Naive thymus-derived CD4-positive, alpha-beta T cell (primary cell): ENCODE measurements at places on chromosomes 4 and X.

DNA sequence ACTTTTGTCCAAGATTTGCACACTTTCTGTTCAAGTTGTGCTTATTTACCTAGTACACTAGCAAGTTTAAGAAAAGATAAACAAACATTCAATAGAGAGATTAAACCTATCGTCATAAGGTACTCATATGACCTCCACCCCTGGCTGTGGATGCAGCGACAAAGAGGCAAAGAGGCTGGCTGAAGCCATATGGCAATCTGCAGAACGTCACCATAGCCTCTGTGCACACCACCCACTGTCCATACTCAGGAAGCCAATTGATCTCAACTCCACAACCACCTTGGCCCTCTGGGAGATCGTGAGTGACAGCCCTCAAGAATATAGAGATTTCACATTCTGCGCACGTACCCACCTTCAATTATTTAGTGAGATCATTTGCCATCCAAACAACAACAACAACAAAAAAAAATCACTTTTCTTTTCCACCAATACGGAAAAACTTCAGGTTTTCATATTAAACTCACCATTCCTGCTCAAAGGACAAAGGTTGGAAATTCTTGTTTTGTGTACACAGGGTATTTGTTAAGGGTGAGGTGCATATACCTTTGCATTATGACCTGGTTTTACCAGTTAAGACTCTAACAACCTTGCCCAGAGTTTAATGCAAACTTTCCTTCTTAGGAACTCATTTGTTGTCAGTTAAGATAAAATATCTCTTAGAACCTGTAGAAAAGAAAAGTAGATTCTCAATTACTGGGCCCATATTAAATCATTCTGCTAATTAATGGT is 243.0 kb upstream of the FSTL5 start:
- no peak for DNase-seq

DNA sequence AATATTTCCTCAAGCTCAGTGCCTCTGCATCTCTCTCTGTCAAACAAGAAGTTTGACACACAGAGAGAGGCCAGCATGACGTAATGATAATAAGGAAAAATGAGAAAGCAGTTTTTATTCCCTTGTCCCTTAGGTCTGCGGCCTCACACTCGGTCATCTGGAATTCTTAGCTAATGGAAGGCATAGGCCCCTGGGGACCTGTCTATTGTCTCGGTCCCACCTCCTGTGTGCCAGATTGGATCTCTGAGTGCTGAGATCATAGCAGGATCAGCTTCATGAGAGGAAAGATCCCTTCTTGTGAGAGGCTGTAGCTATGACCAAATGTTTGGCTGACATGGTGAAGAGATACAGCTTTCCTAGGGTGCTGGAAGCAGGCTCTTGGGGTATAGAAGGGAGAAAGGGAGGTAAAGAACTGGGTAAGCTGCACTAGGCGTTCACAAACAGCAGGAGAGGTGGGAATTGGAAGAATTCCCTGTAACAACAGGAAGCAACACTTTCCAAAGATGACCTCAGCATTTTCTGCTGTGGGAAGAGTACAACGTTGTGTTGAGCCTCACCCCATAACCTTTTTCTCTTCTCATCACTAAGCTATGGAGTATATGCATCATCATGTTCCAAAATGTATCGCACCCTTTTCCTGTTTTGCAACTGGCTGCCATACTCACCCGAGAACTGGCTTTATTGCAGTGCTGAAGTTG is 20.2 kb downstream of the TMEM31 start:
- no peak for DNase-seq

- DNase-seq, result no peak
Measured at GRCh38 chr4:188374871-188375270, 235.6 kb downstream of the TRIML1 start.

- no peak for DNase-seq
Measured at GRCh38 chrX:82219129-82219528, 1017.2 kb downstream of the SH3BGRL start.

DNA sequence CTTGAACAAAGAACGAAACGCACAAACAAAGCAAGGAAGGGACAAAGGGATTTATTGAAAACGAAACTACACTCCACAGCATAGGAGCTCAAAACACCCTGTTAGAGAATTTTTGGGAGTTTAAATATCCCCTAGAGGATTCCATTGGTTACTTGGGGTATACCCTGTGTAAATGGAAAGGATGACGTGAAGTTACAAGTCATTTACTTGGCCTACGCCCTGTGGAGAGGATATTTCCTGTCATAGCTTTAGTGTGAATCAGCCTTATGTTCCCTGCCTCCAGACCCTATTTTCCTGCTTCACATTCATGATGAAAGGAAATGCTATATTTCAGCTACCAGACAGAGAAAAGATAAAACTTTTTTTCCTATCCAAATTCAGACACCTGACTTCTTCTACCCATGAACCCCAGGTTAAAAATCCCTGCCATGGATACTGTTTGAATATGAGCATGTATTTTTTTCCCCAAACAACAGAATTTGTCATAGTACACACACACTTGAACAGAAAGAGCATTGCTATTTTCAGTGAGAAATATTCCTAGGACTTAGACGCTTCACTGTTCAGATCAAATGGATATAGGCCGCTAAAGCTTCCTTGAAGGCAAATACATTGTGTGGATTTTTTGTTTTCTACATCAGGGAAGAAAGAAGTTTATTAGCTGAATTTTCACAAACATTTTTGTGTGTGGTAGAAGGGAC is 20.4 kb downstream of the PIN4 start:
- DNase-seq, result no peak

- DNase-seq, result no peak
Measured at GRCh38 chr4:162162672-162163071, 1.1 kb downstream of the FSTL5 start.

GRCh38 chr4:134320048-134320447 is 118.5 kb upstream of the PABPC4L start:
- DNase-seq, result no peak

DNA sequence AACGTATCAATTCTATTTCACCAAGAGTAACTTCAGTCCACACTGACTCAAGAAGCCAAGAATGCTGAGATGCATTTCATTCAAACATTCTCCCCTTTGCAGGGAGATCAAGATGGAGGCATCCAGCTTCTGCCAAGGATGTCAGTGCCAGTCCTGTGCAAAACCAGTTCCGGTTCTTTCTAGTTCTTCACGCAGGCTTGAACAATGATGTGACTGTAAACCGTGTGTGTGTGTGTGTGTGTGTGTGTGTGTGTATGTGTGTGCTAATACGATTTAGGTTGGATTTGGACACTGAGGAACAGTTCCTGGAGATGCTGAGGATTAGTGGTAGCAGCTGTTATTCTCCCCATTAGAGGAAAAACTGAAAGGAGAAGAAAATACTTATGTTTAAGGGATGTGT is at the start of gene REELD1:
Gene REELD1 (plus strand): TSS at position 301 of the 400 bp plus-strand sequence. CDS start 2,415 bp downstream, outside the sequence.
- DNase-seq, result no peak

GRCh38 chrX:16702700-16703599 is 9.5 kb downstream of the CTPS2 start:
- DNase-seq, result no peak

- DNase-seq, result no peak
Measured at GRCh38 chr4:148854203-148854602, 412.0 kb upstream of the NR3C2 start.

DNA sequence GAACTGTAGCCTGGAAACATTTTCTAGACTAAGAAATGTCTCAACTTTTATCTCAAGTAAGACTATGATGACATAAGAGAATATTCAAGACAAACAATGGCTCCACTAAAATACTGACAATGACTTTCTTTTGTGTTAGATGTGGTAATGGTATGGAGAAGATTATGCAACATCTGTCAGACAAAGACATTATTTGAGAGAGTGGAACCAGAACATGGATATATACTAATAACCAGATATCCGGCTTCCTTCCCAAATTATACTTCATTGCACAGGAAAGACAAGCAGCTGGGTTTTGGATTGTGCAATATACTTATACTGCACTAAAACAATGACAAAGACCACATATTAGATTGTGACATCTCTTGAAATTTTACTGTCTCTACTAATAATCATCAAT is 290.8 kb upstream of the GIMD1 start:
- DNase-seq, result no peak

DNA sequence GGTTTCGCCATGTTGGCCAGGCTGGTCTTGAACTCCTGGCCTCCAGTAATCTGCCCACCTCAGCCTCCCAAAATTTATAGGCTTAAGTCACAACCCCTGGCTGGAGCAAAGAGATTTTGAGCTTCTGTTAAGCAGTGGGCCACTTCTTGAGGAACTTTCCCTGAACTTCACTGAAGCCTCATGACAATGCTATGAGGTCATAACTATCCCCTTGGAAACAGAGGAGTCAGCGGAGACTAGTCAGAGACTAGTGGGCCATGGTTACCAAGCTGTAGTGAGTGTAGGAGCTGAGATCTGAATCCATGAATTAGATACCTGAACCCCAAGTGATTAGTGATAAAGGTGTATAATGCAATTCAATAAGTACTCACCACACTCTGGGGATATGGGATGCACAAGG is 145.1 kb upstream of the MSX1 start:
- DNase-seq, result no peak

GRCh38 chr4:13888112-13888511 is 260.6 kb upstream of the BOD1L1 start:
- no peak for DNase-seq

- DNase-seq, result peak; percentile 51
Measured at GRCh38 chr4:153488006-153488891, 22.1 kb downstream of the TMEM131L start.

DNA sequence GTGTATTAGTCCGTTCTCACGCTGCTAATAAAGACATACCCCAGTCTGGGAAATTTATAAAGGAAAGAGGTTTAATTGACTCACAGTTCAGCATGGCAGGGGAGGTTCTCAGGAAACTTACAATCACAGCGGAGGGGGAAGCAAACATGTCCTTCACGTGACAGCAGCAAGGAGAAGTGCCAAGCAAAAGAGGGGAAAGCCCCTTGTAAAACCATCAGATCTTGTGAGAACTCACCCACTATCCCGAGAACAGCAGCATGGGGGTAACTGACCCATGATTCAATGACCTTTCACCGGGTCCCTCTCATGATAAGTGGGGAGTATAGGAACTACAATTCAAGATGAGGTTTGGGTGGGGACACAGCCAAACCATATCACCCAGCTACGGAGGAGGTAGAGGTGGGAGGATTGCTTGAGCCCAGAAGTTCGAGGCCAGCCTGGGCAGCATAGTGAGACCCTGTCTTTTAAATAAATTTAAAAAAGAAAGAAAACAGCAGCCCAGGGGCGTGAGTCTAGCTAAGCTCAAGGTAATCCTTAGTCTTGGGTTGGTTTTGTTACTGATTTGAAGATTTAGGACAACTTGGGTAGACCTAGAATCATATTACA is 46.4 kb upstream of the TMEM131L start:
- DNase-seq, result no peak

GRCh38 chr4:55386073-55386472 is 9.7 kb upstream of the TMEM165 start:
- DNase-seq, result no peak

DNA sequence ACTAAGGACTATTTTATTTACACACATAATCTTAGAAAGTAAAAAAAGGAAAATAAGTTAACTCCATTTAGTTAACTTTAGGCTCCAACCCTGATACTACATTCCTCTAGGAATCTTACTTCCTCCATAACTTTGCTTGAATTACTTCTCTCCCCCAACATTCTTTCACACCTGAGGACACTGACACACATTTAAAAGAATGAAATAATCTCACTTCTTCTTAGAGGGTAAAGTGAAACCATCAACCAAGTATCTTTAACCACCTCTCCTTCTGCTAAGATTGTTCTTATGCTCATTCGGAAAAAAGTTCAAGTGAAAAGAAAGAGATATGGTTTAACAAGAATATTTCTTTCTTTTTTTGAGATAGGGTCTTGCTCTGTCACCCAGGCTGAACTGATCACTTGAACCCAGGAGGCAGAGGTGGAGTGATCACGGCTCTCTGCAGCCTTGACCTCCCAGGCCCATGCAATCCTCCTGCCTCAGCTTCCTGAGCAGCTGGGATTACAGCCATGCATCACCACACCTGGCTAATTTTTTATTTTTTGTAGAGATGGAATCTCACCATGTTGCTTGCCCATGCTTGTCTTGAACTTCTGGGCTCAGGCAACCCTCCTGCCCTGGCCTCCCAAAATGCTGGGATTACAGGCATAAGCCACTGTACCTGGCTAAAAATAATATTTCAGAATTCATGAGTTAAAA is 28.5 kb downstream of the SLC25A4 start:
- DNase-seq, result no peak

DNA sequence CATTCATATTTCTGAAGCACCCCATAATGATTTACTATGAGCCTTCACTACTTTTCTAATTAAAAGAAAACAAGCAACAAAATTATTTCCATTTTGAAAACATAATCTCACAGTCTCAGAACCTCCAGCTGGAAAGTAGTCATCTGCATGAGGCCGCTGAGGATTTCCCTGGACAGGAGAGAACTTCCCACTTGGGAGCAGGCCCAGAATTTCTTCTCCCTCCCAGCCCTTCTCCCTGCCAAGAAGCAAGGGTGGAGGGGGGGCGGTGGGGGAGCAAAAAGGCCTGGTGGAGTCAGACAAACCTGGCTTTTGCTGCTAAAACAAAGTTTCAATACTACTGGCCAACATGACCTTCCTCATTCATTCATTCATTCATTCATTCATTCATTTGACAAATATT is 167.3 kb downstream of the PJA1 start:
- DNase-seq, result no peak

DNA sequence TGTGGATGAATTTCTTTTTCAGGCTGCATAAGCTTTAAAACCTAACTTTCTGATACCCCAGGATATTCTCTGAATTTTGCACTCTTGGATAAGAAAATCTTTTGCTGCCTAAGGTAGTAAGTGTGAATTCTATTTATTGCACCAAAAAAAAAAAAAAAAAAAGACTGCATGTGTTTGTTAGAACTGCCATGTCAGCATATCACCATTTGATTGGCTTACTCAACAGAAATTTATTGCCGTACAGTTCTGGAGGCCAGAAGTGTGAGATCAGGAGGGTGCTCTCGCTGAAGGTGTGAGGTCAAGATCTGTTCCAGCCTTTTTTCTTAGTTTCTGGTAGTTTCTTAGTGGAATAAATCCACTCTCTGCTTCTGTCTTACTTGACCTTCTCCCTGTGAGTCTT is 1250.0 kb upstream of the PRKX start:
- no peak for DNase-seq

DNA sequence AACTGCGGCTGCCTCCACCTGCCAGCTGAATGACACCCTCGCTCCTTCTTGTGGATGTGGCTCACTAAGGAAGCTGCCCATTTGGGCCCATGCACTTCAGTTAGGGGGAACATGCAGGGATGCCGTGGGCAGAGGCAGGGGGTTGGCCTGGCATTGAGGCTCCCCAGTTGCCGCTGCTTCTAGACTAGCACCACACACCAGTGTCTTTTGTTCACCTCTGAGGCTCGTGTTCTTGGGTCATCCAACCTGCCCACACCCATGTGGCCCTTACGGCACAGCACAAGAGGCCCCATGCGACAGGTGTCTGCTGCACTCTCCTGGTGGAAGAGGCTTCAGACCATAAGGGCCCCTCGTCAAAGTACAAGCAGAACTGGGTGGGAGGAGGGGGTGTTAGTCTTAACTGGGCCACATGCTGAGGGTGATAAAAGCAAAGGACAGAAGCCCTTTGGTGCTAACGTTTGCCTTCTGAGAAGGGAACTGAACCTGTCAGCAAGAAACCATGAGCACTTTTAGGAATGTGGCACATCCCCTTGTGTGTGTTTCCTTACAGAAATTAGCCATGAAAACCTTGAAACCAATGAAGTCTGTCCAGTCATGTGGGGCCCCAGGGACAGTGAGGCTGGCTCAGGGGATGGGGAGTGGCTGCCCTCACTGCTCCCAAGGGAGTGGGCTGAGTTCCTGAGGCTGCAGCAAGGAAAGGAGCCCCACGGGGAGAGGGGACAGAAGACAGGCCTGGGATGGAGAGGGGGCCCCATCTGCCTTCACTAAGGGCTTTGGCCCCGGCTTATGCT is 39.2 kb downstream of the MAP7D3 start:
- no peak for DNase-seq
